Activated CD4-positive, alpha-beta T cell treated with anti-CD3 and anti-CD28 coated beads for 24 hours (primary cell): ENCODE measurements at places on chromosomes 5 and 9.

- no peak for DNase-seq
Measured at GRCh38 chr5:94853120-94853519, 234.7 kb downstream of the SLF1 start.

DNA sequence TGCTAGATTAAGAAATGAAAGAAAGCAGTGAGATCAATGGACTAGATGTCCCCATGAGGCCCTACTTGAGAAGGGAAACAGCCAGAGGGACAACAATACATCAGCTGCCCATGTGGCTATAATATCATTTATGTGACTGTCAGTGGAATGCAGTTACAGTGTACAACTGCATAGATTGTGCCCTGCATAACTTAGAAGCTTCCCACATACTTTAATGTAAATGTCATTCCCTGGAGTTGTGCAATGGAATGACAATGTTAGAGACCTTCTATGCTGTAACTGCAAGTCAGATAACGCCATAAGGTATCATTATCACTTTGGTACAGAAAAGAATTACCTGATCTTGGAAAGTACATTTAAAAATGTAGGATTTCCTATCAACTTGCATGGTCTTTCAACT, 67.4 kb downstream of the FBN2 start:
- no peak for DNase-seq

DNA sequence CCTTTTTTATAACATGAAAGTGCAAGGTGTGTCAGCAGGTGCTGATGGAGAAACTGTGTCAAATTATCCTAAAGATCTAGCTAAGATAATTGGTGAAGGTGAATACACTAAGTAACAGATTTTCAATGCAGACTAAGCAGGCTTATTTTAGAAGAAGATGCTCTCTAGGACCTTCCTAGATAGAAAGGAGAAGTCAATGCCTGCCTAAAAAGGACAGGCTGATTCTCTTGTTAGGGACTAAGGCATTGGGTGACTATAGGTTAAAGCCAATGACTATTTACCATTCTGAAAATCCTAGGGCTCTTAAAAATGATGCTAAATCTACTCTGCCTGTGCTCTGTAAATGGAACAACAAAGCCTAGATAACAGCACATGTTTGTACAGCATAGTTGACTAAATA, 1682.4 kb downstream of the MAT2B start:
- DNase-seq: no peak

DNA sequence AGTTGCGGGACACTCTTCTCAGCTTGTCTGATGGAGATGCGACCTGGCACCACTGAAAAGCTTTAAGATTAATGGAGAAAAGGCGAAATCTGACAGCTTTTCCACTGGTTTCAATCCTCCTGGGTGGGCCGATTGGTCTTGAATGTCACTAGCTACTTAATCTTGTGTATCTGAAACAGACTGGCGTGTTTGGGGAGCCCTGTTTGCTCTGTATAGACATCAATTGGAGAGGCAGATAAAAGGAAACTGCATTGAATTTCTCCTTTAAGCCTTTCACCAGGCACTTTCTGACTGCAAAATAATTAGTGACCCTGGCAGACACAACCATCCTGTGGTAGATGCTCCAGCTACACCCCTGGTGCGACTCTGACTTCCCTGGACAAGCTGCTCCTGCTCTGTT, 224.2 kb downstream of the NDUFS4 start:
- DNase-seq: no peak

- DNase-seq: no peak
Measured at GRCh38 chr5:179964015-179964414, 56.3 kb upstream of the TBC1D9B start.

- no peak for DNase-seq
Measured at GRCh38 chr9:125387861-125388524, 126.4 kb downstream of the GAPVD1 start.

DNA sequence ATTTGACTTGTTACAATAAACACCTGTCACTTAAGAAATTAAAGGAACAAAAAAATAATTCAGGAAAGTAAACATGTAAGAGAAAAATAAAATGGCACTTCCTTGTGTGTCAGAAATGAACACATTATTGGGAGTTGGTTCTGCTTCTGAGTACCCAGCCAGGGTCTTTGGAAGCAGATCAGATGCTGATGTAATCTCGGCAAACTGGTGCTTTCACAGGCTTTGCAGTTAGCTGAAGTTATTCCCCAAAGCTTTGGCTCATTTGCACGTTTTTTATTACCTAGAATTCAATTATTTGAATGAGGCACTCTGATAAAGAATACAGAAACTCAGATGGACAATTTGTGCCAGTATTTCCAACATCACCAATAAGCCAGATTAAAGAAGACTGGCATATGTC, 10.9 kb downstream of the CDH18 start:
- DNase-seq: no peak

DNA sequence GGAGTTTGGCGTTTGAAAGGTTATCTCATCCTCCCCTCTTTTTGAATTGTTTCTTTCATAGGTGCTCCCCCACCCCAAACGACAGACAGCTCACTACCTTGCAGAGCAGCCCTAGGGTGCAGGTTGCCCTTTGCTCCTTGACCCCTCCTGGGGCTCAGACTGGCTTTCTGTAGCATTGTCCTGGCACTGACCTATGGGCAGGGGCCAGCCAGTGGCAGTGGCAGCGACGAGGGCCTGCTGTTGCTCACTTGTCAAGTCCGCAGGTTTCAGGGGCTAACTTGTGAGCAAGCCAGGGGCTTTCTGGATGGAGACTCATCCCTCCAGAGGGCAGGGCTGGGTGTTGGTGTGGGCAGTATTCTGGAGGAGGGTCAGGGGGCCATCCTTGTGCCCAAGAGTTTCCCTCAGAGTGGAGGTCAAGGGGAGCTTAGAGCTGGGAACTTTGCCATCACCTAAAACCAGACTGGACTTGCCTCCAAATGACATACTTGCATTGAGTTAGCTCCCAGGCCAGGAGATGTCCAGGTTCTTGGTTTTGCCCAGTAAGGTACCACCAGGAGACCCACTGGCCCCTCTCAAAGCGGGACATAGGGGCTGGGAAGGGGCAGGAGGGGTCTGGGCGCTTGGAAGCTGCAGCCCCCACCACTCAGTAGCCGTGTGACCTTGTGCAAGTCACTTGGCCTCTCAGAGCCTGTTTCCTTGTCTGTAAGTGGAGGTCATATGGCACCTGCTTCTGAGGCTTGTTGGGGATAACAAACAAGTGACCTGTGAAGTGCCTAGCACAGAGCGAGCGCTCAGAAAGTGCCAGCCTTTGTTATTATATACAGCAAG, 53.5 kb upstream of the CDKN2AIPNL start:
- DNase-seq: no peak

GRCh38 chr9:110978516-110978915, 59.8 kb downstream of the LPAR1 start:
- no peak for DNase-seq

DNA sequence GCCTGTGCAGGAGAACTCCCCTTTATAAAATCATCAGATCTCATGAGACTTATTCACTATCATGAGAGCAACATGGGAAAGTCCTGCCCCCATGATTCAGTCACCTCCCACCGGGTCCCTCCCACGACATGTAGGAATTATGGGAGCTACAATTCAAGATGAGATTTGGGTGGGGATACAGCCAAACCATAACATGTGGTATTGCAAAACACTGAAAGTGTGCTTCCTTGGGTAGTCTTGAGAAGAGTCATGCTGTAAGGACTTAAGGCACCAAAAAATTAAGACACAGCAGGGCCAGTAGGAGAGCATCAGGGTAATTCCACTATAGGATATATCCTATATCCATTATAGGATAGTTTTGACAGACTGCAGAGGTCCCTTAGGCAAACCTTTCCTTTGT, 29.4 kb upstream of the GDNF start:
- DNase-seq: no peak

DNA sequence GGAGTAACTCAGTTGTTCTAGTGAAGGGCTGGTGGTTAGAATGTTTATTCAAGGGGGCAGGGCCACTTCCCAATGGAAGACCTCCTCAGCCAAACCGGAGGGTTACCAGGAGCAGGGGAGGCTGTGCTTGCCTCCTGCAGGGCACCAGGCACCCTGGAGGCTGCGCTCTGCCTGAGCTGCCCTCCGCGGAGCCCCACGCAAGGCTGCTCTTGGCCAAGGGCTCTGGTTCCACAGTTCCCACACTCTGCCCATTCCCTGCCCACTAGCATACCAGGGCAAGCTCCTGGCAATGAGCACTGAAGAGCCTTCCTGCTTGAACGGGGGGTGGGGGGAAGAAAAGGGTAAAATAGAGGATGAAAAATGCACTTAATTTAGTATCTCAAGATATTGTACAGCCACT, 35.5 kb upstream of the PTCH1 start:
- DNase-seq: no peak

DNA sequence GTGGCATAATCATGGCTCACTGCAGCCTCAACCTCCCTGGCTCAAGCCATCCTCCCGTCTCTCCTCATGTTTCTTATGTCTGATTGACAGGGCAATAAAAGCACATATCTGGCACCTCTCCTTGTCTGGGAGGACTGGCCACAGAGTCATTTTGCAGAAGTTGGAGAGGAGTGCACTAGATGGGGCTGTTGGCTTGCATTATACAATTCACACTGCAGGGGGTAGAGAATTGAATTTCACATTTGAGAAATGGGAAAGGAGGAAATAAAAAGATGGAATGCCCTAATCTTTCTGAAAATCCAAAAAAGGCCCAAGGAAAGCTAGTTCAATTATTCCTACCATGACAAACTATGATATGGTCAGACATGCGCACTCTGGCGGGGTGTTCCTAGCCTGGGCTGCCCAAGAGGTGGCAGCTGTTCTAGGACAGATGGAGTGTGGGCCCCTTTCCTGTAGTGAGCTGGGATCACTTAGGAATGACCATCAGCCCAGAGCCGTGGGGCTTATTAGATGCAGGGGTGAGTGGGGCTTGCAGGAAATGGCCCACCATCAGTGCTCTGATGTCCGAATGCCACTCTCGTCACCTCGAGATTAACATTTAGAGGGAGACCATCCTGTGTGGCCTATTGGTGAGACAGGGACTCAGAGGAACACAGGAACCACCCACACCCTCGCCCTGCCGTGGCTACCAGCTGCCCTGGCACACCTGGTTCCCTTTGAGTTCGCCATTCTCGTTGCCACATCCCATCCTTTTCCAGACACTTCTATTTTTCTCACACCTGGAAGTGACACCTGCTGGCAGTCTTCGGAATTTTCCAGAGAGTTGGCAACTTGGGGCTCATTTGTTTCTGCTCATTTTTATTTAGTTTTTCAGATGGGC, 21.8 kb upstream of the ANKRD18A start:
- no peak for DNase-seq
